Activated CD4-positive, alpha-beta memory T cell treated with anti-CD3 and anti-CD28 coated beads for 36 hours (primary cell): ENCODE measurements at places on chromosomes 12 and 14. TPM values are rescaled to one million over a fixed set of nuclear protein-coding genes. Genes with fewer than 3 reads are reported as not detected.

DNA sequence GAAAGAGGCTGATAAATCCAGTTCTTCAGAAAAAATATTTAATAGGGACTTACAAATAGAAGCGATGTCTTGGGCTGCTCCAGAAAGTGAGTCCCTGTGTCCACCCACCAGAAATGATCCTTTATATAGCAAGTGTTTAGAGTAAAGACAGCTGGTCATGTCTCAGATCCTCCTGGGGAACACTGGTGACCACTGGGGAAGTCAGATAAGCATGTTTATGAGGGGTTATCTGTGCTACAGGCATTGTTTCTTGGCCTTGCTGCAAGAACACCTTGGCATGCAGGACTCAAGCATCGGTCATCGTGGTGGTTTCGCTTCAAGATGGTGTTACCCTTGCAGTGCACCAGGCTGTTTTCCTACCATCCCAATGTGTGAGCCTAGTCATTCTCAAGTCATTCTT, 27.2 kb downstream of the CPM start:
- no peak overlapping the region for H3K4me3 ChIP-seq
- DNase-seq, result no peak
- H3K4me1 ChIP-seq, result peaks cover 6% of the 10 kb centered on the region
- H3K27me3 ChIP-seq, result no peaks in the 10 kb centered on the region
- H3K36me3 ChIP-seq, result no peaks in the 10 kb centered on the region

GRCh38 chr14:51079489-51079888, 15.4 kb downstream of the TRIM9 start:
- DNase-seq, result no peak
- H3K4me3 ChIP-seq, result no peak overlapping the region
- H3K36me3 ChIP-seq, result no peaks in the 10 kb centered on the region
- H3K4me1 ChIP-seq, result no peaks in the 10 kb centered on the region
- H3K27ac ChIP-seq, result no peak overlapping the region

DNA sequence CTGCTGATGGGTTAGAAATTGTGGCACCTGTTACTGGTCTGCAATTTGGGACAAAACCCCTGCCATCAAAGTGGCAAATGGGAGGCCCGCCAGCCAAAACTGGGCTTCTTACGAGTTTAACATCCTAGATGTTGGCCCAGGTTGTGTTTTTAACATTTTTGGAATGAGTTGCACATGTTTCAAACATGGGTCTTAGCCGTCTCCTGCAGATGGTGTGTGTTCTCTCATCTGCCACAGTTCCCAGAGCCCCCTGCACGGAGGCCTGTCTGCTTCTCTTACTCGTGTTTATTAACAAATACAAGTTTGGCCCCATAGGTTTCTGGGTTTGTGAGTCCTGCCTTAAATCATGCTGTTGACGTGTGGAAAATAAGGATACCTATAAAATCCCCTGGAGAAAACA, 46.5 kb downstream of the CACNA2D4 start:
- H3K4me1 ChIP-seq, result no peaks in the 10 kb centered on the region
- H3K27ac ChIP-seq, result no peak overlapping the region
- no peaks in the 10 kb centered on the region for H3K36me3 ChIP-seq
- H3K4me3 ChIP-seq, result no peak overlapping the region
- peaks cover 20% of the 10 kb centered on the region for H3K27me3 ChIP-seq

DNA sequence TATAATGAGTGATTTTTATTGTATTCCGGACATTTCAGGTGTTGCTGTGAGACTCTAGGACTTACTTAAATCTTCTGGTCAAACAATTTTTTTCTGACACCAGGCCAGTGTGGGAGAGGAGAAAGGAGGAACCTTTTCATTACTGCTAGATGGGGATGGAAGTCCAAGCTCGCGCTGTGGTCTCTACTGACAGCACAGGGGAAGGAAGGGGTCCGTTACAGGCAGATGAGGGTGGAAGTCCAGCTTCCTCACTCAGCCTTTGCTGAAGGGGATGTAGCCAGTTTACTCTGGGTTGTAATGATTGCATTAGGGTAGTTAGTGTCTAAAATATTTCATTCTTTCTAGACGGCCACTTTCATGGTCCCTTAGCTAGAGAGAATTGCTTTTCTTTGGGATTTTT, 26.3 kb upstream of the ST8SIA1 start:
- H3K4me1 ChIP-seq, result no peaks in the 10 kb centered on the region
- no peak overlapping the region for H3K4me3 ChIP-seq
- H3K36me3 ChIP-seq, result no peaks in the 10 kb centered on the region
- H3K27me3 ChIP-seq, result no peaks in the 10 kb centered on the region
- no peak overlapping the region for H3K27ac ChIP-seq

DNA sequence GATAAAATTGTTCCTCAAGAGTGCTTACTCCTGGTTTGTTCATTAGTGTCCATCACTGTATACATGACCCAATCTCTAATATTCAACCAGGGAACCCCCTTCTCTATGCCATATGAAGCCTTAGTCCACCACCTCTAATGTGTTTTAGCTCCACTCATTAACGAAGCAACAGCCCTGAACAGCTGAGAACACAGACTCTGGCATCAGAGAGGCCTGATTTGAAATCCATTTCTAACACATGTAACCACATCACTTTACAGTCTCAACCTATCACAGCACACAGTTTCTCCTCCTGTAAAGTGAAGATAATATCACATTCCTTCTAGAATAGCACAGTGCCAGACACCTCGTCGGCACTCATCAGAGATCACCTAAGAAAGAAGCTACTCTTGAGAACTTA, 64.3 kb downstream of the C2CD5 start:
- no peak for DNase-seq
- no peaks in the 10 kb centered on the region for H3K27me3 ChIP-seq
- H3K4me1 ChIP-seq, result peaks cover 16% of the 10 kb centered on the region
- H3K4me3 ChIP-seq, result no peak overlapping the region

- no peak overlapping the region for H3K4me3 ChIP-seq
- no peak for DNase-seq
- H3K4me1 ChIP-seq, result peaks cover 3% of the 10 kb centered on the region
- H3K27me3 ChIP-seq, result no peaks in the 10 kb centered on the region
- no peak overlapping the region for H3K27ac ChIP-seq
Observed at GRCh38 chr14:59360923-59361794, 104.0 kb downstream of the GPR135 start.

DNA sequence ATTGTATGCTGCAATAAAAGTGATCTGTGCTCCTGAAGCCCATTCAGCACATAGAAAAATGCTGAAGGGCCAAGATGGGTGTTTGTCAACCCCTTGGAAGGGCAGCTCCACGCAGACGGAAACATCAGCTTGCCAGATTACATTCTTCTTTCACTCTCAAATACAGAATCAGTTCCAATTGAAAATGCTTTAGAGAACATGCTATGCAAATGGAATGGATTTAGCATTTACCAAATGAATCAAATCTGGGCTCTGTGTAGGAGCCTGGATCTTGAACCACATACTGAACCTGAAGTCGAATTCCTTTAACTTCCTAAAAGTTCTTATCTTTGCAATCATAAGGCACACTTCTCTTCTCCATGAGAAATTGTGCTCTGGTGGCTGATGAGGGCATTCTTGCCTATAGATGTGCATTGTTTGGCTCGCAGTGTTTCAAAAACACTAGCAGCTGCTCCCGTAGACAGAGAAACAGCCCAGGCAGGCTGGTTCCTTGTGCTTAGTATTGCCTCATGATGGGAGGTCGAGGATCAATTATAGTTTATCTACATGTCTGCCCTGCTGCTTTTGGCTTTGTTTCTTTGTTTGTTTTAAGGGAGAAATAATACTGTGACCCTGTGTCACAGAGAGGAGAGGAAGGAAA, 489.8 kb upstream of the FLRT2 start:
- no peak overlapping the region for H3K4me3 ChIP-seq
- H3K27ac ChIP-seq, result no peak overlapping the region
- H3K4me1 ChIP-seq, result no peaks in the 10 kb centered on the region
- no peak for DNase-seq

- H3K4me3 ChIP-seq, result no peak overlapping the region
- H3K36me3 ChIP-seq, result no peaks in the 10 kb centered on the region
- no peak for DNase-seq
- no peak overlapping the region for H3K27ac ChIP-seq
- peaks cover 6% of the 10 kb centered on the region for H3K27me3 ChIP-seq
Observed at GRCh38 chr12:15505616-15506015, 183.3 kb downstream of the PTPRO start.

DNA sequence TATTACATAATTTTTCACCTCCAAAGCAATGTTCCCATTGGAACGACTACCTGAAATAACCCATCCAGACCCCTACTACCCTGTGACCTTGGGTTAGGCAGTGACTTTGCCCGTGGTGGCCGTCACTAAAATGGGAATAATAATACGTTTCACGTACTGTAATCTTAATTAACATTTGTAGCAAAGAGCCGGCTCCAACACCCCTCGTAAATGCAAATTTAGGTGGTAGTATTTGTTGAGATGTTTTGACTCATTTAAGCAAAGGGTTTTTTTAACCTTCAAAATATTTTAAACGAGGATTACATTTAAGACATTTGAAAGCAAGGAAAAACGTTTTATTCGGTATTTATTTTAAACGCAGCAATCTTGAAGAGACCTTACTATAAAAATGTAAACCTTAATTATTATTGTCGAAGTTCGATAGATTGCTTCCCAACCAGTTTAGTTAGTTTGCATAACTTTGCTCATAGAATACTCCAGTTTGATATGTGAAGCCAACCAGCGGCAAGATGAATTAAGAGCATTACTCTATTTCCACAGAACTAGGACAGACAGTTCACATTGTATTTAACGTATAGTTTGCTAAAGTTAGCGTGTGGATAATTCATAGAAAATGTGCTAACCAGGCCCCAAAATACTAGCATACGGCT, 1.4 kb upstream of the ARID2 start:
- H3K27me3 ChIP-seq, result no peaks in the 10 kb centered on the region
- H3K4me3 ChIP-seq, result peak overlapping the region; percentile 95
- peak overlapping the region; percentile 99 for H3K27ac ChIP-seq
- peaks cover 16% of the 10 kb centered on the region for H3K4me1 ChIP-seq

- no peaks in the 10 kb centered on the region for H3K27me3 ChIP-seq
- peaks cover 82% of the 10 kb centered on the region for H3K4me1 ChIP-seq
- peak overlapping the region; percentile 51 for H3K27ac ChIP-seq
- H3K4me3 ChIP-seq, result no peak overlapping the region
- no peak for DNase-seq
Observed at GRCh38 chr12:46253544-46254162, 15.2 kb downstream of the SLC38A1 start.

- no peaks in the 10 kb centered on the region for H3K4me1 ChIP-seq
- H3K27me3 ChIP-seq, result peaks cover 7% of the 10 kb centered on the region
- H3K36me3 ChIP-seq, result no peaks in the 10 kb centered on the region
- no peak overlapping the region for H3K4me3 ChIP-seq
- no peak for DNase-seq
Observed at GRCh38 chr14:88286309-88286708, 36.8 kb downstream of the KCNK10 start.

DNA sequence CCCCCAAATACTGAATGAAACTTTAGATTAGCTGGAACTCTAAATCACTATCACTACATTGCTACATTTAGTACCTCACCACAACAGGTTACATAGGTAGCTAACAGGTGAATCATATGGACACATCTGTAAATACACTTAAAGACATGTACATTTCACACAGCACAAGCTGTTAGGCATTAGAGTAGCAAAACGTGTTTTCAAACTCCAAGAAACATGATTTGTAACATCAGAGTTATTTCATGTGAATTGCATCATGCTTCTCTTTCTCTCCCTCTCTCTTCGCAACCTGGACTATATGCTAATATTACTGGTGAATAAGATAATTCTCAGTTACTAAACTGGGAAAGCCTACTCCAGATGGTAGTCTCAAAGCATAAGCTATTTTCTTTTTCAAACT, 4.3 kb downstream of the SEL1L start:
- no peak overlapping the region for H3K27ac ChIP-seq
- H3K4me1 ChIP-seq, result peaks cover 58% of the 10 kb centered on the region
- no peak overlapping the region for H3K4me3 ChIP-seq
- H3K36me3 ChIP-seq, result peaks cover 15% of the 10 kb centered on the region
- H3K27me3 ChIP-seq, result no peaks in the 10 kb centered on the region

DNA sequence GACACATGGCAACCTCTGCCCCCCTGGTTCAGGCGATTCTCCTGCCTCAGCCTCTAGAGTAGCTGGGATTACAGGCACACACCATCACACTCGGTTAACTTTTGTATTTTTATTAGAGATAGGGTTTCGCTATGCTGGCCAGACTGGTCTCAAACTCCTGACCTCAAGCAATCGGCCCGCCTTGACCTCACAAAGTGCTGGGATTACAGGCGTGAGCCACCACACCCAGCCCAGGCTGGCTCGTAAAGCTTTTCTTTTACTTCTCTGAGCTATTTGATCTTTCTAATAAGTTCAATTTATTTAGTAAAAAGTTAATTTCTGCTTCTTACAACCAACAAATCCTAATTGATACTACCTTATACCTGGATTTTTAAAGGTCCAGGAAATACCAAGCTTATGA, 127.4 kb upstream of the KRR1 start:
- no peak overlapping the region for H3K4me3 ChIP-seq
- peaks cover 36% of the 10 kb centered on the region for H3K4me1 ChIP-seq
- no peak overlapping the region for H3K27ac ChIP-seq
- DNase-seq, result no peak
- H3K27me3 ChIP-seq, result peaks cover 10% of the 10 kb centered on the region

GRCh38 chr14:21298358-21298757, 18.5 kb downstream of the RPGRIP1 start:
- no peaks in the 10 kb centered on the region for H3K36me3 ChIP-seq
- no peak overlapping the region for H3K4me3 ChIP-seq
- no peak for DNase-seq
- no peak overlapping the region for H3K27ac ChIP-seq
- peaks cover 13% of the 10 kb centered on the region for H3K27me3 ChIP-seq

GRCh38 chr14:94373708-94374107, 14.7 kb downstream of the SERPINA1 start:
- peaks cover 5% of the 10 kb centered on the region for H3K27me3 ChIP-seq
- no peak overlapping the region for H3K4me3 ChIP-seq
- H3K36me3 ChIP-seq, result no peaks in the 10 kb centered on the region
- peaks cover 12% of the 10 kb centered on the region for H3K4me1 ChIP-seq
- DNase-seq, result no peak

DNA sequence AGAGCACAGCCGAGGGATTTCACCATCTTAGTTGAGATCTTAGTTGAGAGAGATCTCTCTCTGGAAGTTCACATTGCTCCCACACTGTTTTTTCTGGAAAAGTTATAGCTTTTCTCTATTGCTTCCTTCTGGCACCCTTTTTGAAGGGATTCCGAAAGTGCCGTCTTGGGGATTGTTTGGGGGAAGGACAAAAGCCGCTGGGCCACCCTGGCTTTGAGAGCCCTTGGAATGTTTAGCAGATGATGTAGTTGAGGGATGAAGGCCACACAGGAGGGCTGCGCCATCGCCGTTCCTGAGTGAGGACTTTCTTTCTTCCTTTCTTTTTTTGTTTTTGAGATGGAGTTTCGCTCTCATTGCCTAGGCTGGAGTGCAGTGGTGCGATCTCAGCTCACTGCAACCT, 17.7 kb downstream of the PLEKHG3 start:
- H3K4me3 ChIP-seq, result no peak overlapping the region
- no peak for DNase-seq
- no peaks in the 10 kb centered on the region for H3K27me3 ChIP-seq
- peaks cover 94% of the 10 kb centered on the region for H3K4me1 ChIP-seq

- H3K36me3 ChIP-seq, result no peaks in the 10 kb centered on the region
- H3K4me3 ChIP-seq, result no peak overlapping the region
- peaks cover 27% of the 10 kb centered on the region for H3K27me3 ChIP-seq
- no peak for DNase-seq
- H3K27ac ChIP-seq, result no peak overlapping the region
Observed at GRCh38 chr14:23366426-23366921, 1.5 kb upstream of the EFS start.

- H3K27me3 ChIP-seq, result peaks cover 3% of the 10 kb centered on the region
- H3K27ac ChIP-seq, result no peak overlapping the region
- DNase-seq, result no peak
- no peaks in the 10 kb centered on the region for H3K36me3 ChIP-seq
Observed at GRCh38 chr14:104187931-104188726, 49.7 kb downstream of the KIF26A start.

EIF2S3B gene
- total RNA-seq, result 2.1 TPM

ARHGEF25 gene
- 1.4 TPM for total RNA-seq

CLEC7A gene
- total RNA-seq, result not detected

TPPP2 gene
- total RNA-seq, result not detected

CCDC177 gene
- total RNA-seq, result not detected

VDR gene
- total RNA-seq, result 156 TPM

TAS2R50 gene
- total RNA-seq, result not detected
